Prostate gland (tissue), 2 donors: ENCODE measurements at places on chromosomes 1 and 21.

GRCh38 chr1:109133002-109133706 lies 19.2 kb downstream of the ELAPOR1 start:
- no peaks in the 10 kb centered on the region for H3K36me3 ChIP-seq
- no peaks in the 10 kb centered on the region for H3K27me3 ChIP-seq
- no peak overlapping the region for H3K27ac ChIP-seq
- H3K4me3 ChIP-seq: no peak overlapping the region
- DNase-seq: no peak

GRCh38 chr1:198268784-198269645 lies 112.2 kb downstream of the NEK7 start:
- H3K4me3 ChIP-seq: no peak overlapping the region
- no peak for DNase-seq
- H3K27me3 ChIP-seq: no peaks in the 10 kb centered on the region
- H3K27ac ChIP-seq: no peak overlapping the region
- H3K36me3 ChIP-seq: no peaks in the 10 kb centered on the region
- no peaks in the 10 kb centered on the region for H3K4me1 ChIP-seq

DNA sequence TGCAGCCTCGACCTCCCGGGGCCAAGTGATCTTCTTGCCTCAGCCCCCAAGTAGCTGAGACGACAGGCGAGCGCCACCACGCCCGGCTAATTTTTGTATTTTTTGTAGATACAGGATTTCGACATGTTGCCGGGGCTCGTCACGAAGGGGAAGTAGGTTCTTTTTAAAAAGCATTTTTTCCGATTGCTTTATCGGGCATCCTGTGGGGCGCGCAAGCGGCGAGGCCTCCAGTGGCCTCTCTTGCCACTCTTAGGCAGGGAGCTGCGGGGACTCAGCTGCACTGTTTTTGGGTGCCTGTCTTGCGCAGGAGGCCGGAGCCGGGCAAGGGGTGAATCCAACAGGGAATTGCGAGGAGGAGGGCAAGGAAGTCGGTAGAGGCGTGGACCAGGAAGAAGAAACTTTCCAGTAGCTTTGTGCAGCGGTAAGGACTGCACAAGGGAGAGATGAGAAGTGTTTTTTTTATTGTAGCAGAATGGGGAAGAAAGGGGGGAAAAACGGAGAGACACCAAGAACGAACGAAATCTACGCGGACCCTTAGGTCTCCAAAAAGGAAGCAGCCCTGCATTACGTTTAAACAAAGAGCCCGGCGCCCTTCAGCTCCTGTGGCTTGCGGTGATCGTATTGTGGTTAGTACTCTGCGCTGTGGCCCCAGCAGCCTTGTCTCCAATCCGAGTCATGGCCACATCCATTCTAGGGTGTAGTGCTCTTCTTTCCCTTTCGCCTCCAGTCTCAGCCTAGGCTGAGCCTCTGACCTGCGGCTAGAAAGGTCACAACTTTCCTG lies 164.8 kb downstream of the PPIAL4G start:
- peaks cover 10% of the 10 kb centered on the region for H3K27me3 ChIP-seq
- no peak for DNase-seq
- H3K4me1 ChIP-seq: no peaks in the 10 kb centered on the region
- no peak overlapping the region for H3K4me3 ChIP-seq

DNA sequence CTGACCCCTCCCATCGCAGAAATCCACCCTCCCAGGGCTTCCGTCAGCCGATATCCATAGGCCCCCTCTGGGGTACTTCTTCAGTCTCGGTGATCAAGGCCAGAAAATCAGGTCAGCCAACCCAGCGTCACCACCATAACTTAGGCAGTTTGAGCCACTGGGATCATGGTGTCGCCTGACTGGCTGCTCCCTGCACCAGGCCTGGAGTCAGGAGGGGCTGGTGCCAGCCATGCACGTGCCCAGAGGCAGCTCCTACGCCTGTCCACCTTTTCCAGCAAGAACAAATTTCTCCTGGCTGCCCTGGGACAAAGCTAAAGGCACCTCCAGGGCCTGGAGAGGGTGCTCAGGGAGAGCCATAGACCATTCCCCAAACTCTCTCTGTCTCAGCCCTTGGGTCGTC lies 4.8 kb upstream of the CTRC start:
- no peaks in the 10 kb centered on the region for H3K27me3 ChIP-seq
- no peaks in the 10 kb centered on the region for H3K36me3 ChIP-seq

DNA sequence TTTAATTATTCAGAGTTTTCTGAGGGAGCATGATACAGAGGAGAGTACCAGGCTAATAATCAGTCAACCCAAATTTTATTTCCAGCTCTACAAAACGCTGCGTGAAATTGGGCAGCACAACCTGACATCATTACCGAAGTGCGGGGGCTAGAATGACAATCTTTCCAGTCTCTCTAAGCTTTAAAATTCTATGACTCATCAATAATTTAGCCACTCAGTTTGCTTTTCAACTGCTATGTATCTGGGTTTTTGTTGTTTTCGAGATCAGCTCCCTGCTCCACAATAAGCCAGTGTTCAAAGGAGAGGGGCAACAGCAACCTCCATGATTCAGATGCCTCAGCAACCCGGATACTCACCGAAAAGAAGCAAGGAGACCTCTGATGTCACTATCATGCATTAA lies 13.9 kb downstream of the SORT1 start:
- no peaks in the 10 kb centered on the region for H3K36me3 ChIP-seq
- H3K27ac ChIP-seq: no peak overlapping the region
- no peak overlapping the region for H3K4me3 ChIP-seq
- no peaks in the 10 kb centered on the region for H3K4me1 ChIP-seq

GRCh38 chr1:198656500-198656932 lies 17.7 kb downstream of the PTPRC start:
- H3K4me1 ChIP-seq: no peaks in the 10 kb centered on the region
- no peaks in the 10 kb centered on the region for H3K36me3 ChIP-seq
- H3K4me3 ChIP-seq: no peak overlapping the region
- DNase-seq: peak; percentile 89
- H3K27ac ChIP-seq: peak overlapping the region; percentile 38

DNA sequence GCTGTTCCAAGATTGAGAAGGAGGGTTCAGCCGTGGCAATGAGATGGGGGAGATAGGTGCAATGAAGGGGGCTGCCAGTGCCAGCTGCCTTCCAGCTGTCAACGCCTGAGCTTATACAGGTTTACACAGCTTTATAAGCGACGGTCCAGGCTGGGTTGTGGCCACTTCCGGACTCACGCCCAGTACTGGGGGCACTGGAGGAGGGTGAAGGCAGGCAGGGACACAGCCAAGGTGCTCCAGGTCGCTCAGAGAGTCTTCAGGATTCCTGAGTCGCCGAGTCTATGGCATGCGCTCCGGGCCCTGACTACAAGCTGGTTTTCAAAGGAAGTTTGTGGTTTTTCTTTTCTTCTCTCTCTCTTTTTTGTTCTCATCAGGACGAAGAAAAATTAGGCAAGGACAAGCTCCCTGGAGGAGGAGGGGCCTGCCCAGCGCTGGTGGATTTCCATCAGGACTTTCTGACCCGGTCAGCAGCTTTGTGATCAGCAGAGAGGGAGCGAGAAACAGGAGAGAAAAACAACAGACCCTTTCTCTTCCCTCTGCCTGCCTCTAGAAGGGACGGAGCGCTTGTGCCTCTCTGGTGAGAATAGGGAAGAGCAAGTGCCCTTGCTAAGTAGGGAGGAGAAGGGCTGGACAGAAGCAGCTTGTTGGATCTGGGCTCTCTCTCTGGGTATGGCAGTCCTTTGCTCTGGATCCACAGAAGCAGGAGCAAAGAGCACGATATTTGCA lies at the start of gene MINDY1:
Gene MINDY1, minus strand, starts transcription at position 576 of the 726 bp plus-strand sequence. CDS start 4,285 bp downstream, outside the sequence.
- H3K4me3 ChIP-seq: peak within 1 kb of the TSS; percentile 33
- peak within 1 kb of the TSS; percentile 96 for H3K27ac ChIP-seq
- no peaks in the 10 kb centered on the region for H3K36me3 ChIP-seq
- H3K27me3 ChIP-seq: no peaks in the 10 kb centered on the region
- peak; percentile 70 for DNase-seq

- H3K27ac ChIP-seq: no peak overlapping the region
- no peak for DNase-seq
- H3K27me3 ChIP-seq: no peaks in the 10 kb centered on the region
These were observed 225.1 kb upstream of the ZP4 start for GRCh38 chr1:238115852-238116251.

GRCh38 chr1:203186446-203187303 lies at the start of gene CHI3L1:
Gene CHI3L1 (minus strand): TSS chr1:203186704. CDS start chr1:203186623, 81 bp downstream.
- no peaks in the 10 kb centered on the region for H3K36me3 ChIP-seq
- no peaks in the 10 kb centered on the region for H3K27me3 ChIP-seq
- DNase-seq: peak; percentile 57

GRCh38 chr1:197526736-197527371 lies 248.4 kb downstream of the DENND1B start:
- H3K27me3 ChIP-seq: no peaks in the 10 kb centered on the region
- H3K4me1 ChIP-seq: no peaks in the 10 kb centered on the region
- H3K4me3 ChIP-seq: no peak overlapping the region
- no peak overlapping the region for H3K27ac ChIP-seq
- H3K36me3 ChIP-seq: no peaks in the 10 kb centered on the region
